SK-N-DZ (cell line): ENCODE measurements at places on chromosomes 6 and 20.
A peak's percentile ranks its signal among the peaks of the same experiment; 100 is the strongest.

- no peak for DNase-seq
These were observed 96.5 kb downstream of the TINAG start for GRCh38 chr6:54404791-54405190.

DNA sequence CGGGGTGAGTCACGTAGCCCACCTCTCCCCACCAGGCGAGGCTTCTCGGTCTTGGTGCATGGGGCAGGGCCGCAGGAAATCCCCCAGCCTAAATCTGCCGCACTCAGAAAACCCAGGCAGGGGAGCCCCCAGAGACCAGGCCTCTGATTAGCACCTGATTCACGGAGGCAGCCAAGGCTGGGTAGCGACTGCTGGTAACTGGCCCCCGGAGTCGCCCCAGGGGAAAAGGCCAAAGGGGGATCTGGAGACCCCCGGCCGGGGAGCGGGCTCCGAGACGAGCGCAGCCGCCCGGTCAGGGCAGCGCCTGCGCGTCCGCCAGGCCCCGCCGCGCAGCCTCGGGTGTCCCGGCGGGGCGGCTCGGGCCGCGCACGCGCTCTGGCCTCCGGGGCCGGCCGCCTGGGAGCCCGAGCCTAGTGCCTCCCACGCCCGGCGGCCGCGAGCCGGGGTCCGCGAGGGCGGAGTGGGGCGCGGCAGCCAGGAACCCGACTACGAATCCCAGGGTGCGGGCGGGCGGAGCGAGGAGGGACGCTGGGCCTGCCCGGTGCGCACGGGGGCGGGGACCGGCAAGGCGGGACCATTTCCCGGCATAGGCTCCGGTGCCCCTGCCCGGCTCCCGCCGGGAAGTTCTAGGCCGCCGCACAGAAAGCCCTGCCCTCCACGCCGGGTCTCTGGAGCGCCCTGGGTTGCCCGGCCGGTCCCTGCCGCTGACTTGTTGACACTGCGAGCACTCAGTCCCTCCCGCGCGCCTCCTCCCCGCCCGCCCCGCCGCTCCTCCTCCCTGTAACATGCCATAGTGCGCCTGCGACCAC is at the start of gene DUSP22:
Gene DUSP22 (plus strand): TSS at position 791 of the 809 bp plus-strand sequence. CDS start 53 bp downstream, outside the sequence.
- DNase-seq, result peak; percentile 76

DNA sequence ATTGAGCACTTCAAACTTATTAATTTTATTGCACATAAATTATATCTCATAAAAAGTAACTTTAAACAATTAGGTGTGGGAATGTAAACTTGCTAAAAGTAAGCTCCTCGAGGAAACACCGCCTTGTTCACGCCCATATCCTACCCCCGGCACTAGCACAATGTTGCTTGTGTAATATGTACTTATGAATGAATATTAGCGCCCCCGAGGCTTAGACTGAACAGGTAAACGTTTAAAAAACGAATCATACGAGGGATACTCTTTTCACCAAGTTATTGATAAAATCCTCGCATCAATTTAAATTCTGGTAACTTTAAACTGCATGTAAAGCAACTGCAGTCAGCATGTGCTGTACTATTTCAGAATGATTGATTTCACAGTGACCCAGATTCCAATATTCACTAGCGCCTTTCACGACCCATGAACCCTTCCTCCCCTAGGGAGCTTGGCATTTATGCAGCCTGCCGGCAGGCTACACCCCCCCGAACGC is 637 bp downstream of the TFB1M start:
- DNase-seq, result no peak

GRCh38 chr6:148445620-148446019 is 103.0 kb downstream of the SASH1 start:
- no peak for DNase-seq

DNA sequence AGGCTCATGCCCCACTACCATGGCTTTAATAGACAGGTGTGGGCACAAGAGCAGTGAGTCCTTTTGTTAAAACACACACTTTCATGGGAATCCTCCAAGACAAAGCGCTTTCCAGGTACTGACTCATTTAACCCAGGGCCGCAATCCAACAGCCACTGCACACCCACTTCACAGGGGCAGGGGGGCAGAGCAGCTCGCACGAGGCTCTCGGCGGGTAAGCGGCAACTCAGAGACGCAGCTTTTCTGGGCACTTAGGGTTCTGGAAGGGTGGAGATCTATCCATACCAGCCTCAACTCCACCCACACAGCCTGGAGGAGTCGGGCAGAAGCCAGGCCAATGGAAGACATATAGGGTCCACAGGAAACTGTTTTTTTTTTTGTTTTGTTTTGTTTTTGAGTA is 28.6 kb downstream of the PSMG4 start:
- DNase-seq, result no peak

GRCh38 chr6:27133281-27134227 is 113.9 kb upstream of the PRSS16 start:
- DNase-seq, result peak; percentile 64
